ENCODE measurements at places on chromosomes 2 and 18.

DNA sequence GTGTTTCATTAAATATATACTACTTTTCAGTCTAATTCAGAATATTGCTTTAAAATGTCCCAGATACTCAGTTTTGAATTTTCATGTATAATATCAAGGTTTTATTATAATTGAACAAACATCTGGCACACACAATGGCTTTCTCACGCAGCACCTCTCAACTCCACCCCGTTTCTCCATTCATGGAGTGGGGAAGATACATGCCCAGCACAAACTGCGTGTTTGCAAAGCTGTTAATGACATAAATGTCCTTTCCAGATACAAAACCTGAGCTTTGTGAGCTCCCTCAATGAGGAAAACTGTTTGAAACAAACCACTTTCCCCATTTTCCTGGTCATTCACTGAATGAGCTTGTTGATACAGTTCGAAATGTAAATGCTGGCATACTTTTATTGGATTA lies 150.3 kb upstream of the RASGRP3 start:
- no peak for DNase-seq

DNA sequence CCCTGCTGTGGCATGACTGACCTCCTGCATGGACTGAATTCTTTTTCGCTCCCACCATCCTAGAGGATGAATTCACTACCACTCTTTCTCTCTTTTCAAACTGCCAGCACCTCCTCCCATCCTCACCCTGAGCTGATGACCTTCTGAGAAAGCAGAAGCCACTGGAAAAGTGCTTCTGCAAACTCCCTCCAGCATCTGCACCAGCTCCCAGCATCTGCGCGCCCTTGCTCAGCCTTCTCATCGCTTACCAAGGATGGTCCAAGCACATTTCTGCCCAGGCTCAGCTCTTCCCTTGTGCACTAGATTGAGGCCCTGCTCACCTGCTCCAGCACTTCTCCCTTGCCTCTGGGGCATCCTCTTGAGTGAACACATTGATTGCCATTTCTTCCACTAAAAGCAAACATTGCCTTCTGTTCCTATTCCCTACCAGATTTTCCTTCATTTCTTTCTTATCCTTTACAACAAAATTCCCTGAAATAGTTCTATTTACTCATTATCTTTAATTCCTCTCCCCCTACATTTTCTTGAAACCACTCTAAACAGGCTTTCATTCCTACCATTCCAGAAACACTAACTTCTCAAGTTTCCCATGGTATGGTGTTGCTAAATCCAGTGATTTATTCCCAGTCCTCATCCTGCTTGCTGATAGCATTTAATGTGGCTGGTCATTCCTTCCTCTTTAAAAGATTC lies 42.7 kb upstream of the IL1RL1 start:
- no peak for DNase-seq

GRCh38 chr2:157233506-157233905 lies 24.0 kb upstream of the GALNT5 start:
- DNase-seq: no peak

DNA sequence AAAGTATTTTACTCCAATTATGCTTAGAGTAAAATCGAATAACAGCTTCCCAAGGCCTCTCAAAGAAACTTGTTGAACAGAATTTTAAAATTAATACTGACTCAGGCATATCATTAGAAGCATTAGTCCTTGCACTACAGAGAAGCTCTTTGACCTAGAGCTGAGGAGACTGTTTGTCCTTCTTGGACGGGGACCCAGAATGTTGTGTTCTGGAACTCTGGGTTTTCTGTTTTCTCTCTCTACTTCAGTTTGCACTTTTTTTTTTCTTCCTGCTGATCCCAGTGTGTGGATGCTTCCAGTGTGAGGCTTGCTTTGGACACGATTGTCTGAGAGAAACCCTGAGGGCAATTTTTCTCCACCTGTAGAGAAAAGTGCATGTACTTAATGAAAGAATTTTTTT lies 847.6 kb downstream of the SOCS6 start:
- no peak for DNase-seq

GRCh38 chr18:74420481-74420880 lies 36.6 kb downstream of the DIPK1C start:
- DNase-seq: no peak

- DNase-seq: no peak
Measured at GRCh38 chr2:222292149-222293134, 6.4 kb downstream of the PAX3 start.

DNA sequence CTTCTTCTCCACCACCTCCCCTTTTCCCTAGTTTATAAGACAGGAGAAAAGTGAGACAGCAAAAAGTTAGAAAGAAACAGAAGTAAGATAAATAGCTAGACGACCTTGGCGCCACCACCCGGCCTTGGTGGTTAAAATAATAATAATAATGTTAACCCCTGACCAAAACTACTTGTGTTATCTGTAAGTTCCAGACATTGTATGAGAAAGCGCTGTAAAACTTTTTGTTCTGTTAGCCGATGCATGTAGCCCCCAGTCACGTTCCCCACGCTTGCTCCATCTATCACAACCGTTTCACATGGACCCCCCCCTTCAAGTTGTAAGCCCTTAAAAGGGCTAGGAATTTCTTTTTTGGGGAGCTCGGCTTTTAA lies 1.5 kb upstream of the BUB1 start:
- no peak for DNase-seq
